ENCODE measurements at places on chromosomes 1 and 21.

DNA sequence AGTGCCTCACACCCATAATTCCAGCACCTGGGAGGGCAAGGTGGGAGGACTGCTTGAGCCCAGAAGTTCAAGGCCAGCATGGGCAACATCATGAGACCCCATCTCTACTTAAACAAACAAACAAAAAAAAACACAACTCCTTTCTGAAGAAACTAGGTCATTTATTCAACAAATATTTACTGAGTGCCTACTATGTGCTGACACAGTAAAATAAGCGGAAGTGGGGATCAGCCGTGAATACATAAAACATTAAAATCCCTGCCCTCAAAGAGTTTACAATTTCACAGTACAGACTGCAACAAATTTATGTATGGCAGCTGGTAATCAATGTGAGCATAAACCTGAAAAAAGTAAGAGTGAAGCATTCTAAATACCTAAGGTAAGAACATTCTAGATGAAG lies 65.3 kb downstream of the TUT4 start:
- DNase-seq, result no peak

- DNase-seq, result no peak
Measured at GRCh38 chr1:241677201-241677600, 25.1 kb downstream of the WDR64 start.

DNA sequence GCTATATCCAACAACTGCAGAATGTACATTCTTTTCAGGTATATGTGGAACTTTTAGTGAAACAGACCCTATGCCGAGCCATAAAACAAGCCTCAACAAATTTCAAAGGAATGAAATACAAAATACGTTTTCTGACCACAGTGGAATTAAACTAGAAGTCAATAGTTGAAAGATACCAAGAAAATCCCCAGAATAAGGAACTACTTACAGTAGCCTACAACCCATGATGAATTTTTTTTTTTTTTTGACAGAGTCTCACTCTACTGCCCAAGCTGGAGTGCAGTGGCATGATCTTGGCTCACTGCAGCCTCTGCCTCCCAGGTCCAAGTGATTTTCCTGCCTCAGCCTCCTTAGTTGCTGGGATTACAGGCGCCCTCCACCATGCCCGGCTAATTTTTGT lies 83.4 kb downstream of the RUNX3 start:
- no peak for DNase-seq

DNA sequence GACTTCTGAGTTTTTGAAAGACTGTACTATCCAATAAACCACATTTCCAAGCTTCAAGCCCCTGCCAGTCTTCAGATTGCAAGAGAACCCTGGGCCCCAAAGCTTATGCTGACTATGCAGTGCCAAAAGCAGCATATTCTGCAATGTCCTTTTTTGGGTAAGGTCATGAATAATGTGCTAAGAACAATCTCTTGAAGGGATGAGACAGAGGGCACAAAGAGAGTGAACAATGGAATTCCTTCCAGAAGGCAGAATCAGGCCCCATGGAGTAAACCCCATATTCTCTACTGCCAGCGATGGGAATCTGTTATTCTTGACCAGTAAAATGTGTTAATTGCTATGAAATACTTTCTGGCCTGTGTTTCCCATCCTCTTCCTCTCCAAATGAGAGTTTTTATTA lies 190.4 kb downstream of the RGS7 start:
- no peak for DNase-seq

- no peak for DNase-seq
Measured at GRCh38 chr1:45868861-45869260, 65.4 kb downstream of the MAST2 start.

DNA sequence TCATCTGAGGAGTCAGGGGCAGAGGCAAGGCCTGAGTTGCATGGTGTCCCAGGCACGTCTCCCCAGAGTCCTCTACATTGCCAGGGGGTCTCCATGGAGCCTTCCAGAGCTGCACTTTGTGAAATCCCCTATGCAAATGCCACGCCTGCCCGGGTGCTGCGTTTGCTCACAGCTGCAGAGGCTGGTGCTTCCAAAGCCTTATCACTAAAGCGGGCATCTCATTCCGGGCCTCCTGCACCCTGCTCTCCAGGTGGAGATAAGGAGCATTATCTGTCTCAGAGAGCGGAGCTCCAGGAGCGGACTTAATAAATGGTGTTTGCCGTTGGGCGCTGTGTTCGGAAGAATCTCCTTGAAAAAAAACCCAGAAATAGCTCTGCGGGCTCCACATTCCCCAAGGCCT lies 25.9 kb upstream of the ACTL8 start:
- no peak for DNase-seq

GRCh38 chr1:24673341-24673740 lies 30.2 kb downstream of the SRRM1 start:
- no peak for DNase-seq

DNA sequence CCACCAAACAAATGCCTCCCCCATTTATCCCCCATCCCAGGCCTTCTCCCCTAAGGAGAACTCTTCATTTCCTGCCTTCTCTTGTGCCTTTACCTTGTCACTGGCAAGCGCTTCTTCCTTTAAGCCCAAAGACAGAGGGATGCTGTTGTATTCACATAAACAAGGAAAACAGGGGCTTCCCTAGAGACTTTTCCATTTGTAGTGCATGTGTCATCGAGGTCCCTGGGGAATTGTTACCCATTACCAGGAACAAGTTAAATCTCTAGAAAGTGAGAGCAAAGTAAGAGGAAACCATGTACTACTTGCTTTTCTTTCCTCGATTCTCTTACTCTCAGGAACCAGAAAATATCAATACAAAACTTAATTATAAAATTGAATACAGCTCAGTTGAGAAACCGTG lies 114.4 kb upstream of the DPT start:
- no peak for DNase-seq
